ENCODE measurements at places on chromosomes 12 and 14.

- DNase-seq: peak; percentile 56
Measured at GRCh38 chr12:104371043-104371870, 67.7 kb downstream of the EID3 start.

DNA sequence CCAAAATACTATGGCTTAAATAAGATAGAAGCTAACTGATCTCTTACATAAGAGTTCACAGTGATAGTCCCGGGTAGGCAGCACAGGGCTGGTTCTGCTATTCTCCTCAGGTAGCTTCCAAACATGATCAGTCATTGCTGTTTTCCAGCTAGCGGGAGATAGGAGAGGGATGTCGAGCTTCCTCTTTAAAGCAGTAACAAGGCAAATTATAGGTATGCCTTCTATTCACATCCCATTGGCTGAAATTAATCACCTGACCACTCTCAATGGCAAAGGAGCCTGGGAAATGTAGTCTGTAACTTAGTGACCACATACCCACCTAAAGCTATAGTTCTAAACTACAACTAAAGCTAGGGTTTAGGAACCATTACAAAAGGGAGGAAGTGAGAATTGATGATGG, 34.5 kb upstream of the VRK1 start:
- DNase-seq: peak; percentile 25

GRCh38 chr12:32501835-32502333, 102.5 kb downstream of the FGD4 start:
- peak; percentile 80 for DNase-seq

GRCh38 chr12:124556896-124557501, 10.4 kb downstream of the NCOR2 start:
- no peak for DNase-seq

- no peak for DNase-seq
Measured at GRCh38 chr12:8655421-8655820, 7.2 kb downstream of the MFAP5 start.

DNA sequence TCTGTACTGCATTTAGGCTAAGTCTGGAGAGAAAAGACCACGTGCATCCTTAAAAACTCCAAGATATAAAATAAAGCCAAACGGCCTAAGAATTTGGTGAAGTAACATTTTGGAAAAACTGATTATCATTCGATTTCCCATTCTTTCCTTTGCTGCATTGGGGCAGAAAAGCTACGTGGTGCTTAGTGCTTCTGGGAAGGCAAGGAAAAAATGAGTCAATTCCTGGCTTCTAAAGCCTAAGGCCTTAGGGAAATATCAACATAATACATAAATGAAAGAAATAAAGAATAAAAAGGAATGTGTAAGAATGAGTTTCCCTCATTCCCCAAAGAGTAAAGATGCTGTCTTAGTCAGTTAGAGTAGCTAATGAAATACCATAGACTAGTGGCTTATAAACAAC, 520.5 kb downstream of the GLT1D1 start:
- no peak for DNase-seq

DNA sequence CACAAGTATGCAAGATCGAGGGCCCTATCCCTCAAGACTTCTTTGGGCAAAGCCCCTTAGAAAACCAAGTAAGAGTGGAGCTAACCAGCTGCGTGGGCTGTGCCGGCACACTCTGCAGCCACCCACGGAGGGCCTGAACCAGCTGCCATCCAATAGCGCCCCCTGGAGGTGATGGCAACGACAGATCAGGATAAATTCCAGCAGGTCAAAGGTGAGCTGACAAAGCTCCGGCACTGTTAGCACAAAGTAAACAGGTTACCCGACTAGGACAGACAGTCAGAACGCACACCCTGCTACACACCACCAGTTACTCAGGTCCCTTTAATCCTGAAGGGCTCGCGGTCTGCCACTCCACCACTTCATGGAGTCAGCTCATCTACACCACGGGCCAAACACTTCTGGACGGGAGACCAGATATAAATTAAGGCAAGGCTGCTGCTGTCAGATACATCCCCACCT, 4.9 kb downstream of the ZBTB39 start:
- no peak for DNase-seq

DNA sequence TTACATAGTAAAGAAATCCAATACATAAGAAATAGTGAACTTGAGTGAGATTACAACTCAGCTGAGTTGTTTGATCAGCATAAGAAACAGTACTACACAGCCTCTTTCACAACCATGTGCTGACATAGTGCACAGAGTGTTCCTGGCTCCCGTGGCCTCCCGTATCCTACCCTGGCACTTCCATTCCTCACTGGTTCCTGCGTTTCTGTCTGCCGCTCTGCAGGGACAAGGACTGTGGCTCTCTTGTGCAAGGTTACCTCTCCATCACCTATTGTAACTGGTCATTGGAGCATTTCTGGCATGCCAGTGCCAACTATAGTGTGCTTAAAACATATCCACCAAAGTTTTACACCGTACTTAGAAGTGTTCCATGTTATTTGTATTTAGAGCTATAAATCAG, 46.3 kb upstream of the PCED1B start:
- DNase-seq: no peak

- peak; percentile 67 for DNase-seq
Measured at GRCh38 chr12:131865180-131865875, 29.1 kb upstream of the ULK1 start.

GRCh38 chr14:101191101-101191720, 287.7 kb upstream of the RTL1 start:
- DNase-seq: no peak

GRCh38 chr12:29782871-29783772, 620 bp downstream of the TMTC1 start:
- no peak for DNase-seq

GRCh38 chr12:57171668-57172067, 24.2 kb upstream of the LRP1-AS start:
- DNase-seq: no peak

- DNase-seq: no peak
Measured at GRCh38 chr12:105860561-105861207, 278.1 kb downstream of the NUAK1 start.

Data from kidney epithelial cell (primary cell).